Activated CD4-positive, alpha-beta T cell treated with anti-CD3 and anti-CD28 coated beads, Interleukin-2, amount 50 U/mL, for 4 hours (primary cell): ENCODE measurements at places on chromosomes 5 and 9.

- no peak for DNase-seq
Measured at GRCh38 chr5:82313016-82313415, 34.9 kb upstream of the RPS23 start.

DNA sequence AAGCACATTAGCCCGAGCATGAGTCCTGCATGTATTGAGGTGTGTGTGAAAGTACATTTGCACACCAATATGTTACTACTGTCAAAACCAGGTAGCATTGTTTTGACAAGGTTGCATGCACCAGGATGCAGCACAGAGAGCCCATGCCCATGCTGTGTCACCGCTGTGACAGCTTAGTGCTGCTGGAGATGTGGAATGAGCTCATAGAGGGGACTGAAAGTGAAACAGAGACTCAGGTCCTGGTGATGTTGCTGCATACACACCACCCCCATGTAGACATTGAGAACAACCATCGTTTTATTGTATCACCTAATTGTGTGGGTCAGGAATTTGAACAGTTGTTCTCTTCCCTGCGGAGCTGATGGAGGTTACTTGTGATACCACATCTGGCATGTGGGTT lies 53.0 kb downstream of the GADD45G start:
- no peak for DNase-seq

GRCh38 chr5:178622679-178623247 lies 4.1 kb downstream of the CLK4 start:
- no peak for DNase-seq

DNA sequence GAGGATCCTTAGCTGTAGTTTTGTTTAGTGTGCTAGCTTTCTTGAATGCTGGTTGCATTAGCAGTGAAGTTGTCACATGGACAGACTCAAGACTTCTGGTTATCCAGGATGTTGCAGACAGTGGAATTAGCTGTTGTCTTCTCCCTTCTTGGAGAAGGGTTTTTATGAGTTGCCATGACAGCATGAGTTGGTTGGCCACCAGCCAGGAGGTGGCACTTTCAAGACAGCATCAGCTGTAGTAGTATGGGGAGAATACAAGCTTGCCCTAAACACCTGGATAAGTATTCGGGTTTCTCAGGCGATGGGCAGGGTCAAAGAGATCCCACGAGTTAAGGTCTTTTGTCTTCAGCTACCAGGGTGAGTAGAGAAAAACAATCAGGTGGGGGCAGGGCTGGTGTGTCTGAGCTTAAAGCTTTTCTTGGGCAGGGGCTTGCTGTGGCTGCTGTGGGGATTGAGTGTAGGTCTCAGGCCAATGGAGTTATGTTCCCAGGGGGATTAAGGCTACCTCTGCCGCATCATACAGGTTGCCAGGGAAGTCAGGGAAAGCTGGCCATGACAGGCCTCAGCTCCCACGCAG lies 7.7 kb upstream of the C5orf47 start:
- no peak for DNase-seq

- DNase-seq = no peak
Measured at GRCh38 chr5:13566871-13567339, 377.6 kb downstream of the DNAH5 start.

GRCh38 chr9:126491568-126491879 lies 122.2 kb upstream of the LMX1B start:
- no peak for DNase-seq

DNA sequence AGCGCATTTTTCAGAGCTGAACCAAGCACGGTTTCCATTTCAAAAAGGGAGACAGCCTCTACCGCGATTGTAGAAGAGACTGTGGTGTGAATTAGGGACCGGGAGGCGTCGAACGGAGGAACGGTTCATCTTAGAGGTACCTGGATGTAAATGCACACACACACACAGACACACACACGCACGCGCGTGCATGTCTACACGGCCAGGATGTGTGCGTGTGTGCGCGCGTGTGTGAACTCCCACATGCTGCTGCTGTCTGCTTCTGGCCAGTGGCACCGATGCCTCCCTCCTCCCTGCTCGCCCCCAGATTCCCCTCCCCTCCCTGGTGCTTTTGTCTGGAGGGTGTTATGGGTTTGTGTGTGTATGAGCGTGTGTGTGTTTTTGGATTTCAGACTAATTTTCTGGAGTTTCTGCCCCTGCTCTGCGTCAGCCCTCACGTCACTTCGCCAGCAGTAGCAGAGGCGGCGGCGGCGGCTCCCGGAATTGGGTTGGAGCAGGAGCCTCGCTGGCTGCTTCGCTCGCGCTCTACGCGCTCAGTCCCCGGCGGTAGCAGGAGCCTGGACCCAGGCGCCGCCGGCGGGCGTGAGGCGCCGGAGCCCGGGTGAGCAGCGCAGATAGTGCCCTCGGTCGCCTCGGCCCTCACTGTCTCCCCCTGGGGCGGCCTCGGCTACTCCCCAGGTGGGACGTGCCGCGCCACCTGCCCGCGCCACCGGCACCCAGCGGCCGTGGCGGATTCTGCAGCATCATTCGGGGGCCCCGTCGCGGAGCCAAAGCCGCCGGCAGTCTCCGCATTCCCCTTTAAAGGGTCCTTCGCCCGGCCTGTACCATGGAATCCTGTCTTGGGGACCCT lies at the start of gene NTRK2:
Gene NTRK2, plus strand, starts transcription at position 442 of the 850 bp plus-strand sequence. CDS start 1,020 bp downstream, outside the sequence.
- no peak for DNase-seq

- DNase-seq = peak; percentile 35
Measured at GRCh38 chr5:40680741-40681362, 1.1 kb downstream of the PTGER4 start.

- DNase-seq = no peak
Measured at GRCh38 chr5:39846144-39846543, 421.4 kb upstream of the DAB2 start.

DNA sequence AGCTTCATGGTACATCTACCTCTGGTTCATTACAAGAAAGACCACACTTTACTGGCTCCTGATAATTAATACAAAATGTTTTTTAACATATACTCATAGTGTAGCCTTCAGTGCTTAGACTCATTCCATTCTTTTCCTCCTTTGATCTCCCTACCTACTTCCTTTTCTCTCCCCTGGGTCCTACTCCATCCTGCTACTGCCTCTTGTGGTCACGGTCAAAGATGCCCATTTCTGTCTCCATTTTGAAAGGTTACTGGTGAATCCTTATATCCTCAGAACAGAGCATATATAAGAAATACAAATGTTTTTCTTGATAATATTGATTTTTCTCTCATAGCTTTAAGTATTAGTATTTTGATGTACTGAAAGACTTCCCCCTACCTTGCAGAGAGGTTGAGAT lies 375.9 kb downstream of the ARRDC3 start:
- DNase-seq = no peak

DNA sequence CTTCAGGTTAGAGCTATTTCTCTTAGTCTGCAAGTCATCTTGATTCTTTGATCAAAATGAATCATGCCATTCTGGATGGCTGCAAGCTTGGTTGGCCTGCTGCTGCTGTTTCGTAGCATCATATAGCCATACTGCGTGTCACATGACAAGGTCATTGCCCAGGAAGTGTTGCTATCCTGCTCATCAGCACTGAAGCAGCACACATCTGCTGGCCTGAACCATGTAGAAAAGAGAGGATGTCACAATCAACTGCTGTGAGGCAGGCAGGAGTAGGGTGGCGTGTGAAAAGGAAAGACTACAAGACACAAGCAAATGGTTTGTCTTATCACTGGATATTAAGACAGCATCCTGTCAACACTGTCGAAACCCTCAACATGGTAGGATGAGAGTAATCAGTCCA lies 376.7 kb upstream of the RORB start:
- DNase-seq = no peak

- DNase-seq = no peak
Measured at GRCh38 chr9:2345013-2345412, 276.6 kb upstream of the VLDLR start.

GRCh38 chr9:129398101-129398960 lies 220.3 kb upstream of the IER5L start:
- no peak for DNase-seq

DNA sequence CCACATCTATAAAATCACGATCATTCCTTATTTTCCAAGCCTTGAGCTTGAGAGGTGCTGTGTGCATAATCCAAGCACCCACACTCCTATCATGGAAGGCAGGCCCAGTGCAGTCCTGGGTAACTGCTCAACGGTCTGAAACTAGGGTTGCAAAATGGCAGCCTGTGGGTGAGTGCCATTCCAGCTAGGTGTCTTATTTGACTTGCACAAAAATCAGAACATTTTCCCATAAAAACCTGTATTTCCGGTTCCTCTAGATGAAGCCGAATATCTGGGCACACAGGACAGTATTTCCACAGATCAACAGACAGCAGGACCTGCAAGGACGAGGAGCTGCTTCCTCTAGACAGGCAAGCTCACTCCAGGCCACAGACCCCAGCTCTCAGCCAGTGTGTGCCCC lies 588.8 kb downstream of the BNC2 start:
- no peak for DNase-seq

GRCh38 chr5:148665431-148665830 lies 11.1 kb upstream of the HTR4 start:
- no peak for DNase-seq
